Pons (tissue), 1 donor: ENCODE measurements at places on chromosomes 2 and 18.
A peak's percentile ranks its signal among the peaks of the same experiment; 100 is the strongest.

- no peak for DNase-seq
Measured at GRCh38 chr2:176146101-176146500, 5.2 kb upstream of the HOXD4 start.

- DNase-seq = peak; percentile 64
Measured at GRCh38 chr2:64975232-64975821, 13.9 kb upstream of the SLC1A4 start.

DNA sequence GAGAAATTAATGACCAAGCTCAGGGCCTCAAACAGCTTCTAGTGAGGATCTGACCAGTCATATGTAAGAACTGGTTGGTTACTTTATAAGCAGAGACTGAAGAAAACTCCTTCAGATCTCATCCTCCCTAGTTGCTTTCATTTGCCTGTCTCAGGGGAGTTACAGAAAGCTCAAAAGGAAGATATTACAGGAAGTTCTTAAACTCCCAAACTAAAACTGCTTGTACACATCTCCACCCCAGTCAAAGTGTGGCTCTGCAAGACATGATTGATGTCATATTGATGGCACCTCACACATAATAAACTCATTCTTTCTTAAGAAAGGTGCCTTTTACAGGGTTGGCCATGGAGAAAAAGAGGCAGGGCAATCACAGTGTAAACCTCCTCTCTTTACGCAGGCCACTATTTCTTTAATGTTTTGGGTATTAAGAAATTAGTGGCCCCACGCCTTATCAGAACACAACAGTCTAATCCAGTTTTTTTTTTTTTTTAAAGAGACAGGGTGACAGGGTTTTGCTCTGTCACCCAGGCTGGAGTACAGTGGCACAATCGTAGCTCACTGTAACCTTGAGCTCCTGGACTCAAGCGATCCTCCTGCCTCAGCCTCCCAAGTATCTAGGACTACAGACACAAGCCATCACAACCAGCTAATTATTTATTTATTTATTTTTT lies 62.6 kb upstream of the STK17B start:
- DNase-seq = no peak

GRCh38 chr2:176399074-176399598 lies 129.9 kb downstream of the MTX2 start:
- DNase-seq = no peak

DNA sequence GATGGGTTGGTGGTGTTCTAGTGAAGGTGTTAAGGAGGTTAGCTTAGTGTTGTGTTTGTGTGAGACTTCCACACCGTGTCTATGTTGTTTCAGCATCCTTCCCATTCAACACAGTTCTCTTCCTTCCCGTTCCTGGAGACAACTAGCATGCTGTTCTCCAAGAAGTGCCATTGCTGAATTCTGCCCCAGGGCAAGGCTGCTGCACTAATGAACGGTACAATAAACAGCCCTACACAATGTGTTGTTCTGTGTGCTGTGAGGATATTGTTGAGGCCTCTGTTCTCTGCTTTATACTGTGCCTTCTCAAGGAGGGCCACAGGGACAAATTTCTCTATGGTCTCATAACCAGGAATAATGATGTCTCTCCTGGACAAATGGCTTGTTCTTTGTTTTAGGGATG lies 39.8 kb upstream of the ZEB2 start:
- no peak for DNase-seq

GRCh38 chr2:188089901-188090300 lies 201.8 kb upstream of the GULP1 start:
- no peak for DNase-seq

DNA sequence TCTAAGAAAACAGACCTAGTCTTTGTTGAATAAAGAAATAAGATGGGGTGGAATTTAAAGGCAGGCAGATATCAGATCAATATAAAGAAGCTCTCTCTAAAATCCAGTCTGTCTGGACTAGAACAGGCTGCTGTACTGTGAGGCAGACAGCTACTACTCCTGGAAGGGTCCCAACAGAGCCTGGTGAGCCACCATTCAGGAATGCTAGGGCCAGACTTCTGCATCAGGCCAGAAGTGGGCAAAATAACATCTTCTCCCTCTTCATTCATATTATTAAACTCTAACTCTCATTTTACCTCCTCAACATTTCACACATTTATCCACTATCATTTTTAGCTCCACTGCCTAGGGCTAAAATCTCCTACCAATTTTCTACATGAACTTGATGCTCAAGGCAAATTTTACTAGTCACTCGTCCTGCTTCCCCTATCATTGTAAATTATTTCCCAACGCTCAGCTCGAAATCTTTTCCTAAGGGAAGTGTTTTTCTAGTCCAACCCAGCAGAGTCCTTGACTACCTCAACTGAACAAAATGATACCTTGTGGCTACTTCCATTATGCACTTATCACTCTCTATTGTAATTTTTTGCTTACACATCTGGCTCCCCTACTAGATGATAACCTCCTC lies 45.2 kb upstream of the GLS start:
- no peak for DNase-seq

DNA sequence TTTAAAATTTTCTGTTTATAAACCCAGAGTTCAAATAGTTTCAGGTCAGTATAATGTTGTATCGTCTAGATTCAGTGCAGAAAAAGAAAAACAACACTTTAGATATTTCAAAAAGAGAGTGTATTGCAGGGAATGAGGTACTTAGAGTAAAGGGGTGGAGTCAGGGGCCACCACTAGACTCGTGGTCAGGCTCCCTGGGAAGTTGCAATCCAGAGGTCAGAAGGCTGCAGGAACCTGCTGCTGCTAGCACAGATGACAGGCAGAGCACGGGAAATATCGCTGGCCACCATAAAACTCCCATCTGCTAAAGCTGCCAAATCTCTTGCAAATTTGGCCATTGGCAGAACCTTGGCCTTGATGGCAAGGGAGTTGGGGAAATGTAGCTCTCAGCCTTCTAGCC lies 64.6 kb downstream of the THNSL2 start:
- no peak for DNase-seq

DNA sequence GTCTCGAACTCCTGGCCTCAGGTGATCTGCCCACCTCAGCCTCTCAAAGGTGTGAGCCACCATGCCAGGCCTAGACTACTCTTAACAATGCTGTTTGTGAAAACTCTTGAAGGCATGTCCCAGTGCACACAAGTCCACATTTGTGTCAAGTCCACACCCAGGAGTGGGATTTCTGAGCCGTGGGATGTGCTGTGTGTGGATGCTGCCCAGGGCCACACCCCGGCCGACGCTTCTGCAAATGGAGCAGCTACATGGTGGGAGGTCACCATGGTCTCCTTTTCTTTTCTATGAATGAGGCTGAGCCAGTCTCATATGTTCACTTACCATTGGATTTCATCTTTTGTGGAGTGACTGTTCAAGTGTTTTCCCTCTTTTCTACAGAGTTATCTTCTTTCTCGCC lies 15.8 kb downstream of the SNED1 start:
- no peak for DNase-seq

GRCh38 chr2:17752246-17752645 lies 1.4 kb downstream of the SMC6 start:
- no peak for DNase-seq

- DNase-seq = no peak
Measured at GRCh38 chr2:18829251-18829902, 240.0 kb upstream of the NT5C1B start.

DNA sequence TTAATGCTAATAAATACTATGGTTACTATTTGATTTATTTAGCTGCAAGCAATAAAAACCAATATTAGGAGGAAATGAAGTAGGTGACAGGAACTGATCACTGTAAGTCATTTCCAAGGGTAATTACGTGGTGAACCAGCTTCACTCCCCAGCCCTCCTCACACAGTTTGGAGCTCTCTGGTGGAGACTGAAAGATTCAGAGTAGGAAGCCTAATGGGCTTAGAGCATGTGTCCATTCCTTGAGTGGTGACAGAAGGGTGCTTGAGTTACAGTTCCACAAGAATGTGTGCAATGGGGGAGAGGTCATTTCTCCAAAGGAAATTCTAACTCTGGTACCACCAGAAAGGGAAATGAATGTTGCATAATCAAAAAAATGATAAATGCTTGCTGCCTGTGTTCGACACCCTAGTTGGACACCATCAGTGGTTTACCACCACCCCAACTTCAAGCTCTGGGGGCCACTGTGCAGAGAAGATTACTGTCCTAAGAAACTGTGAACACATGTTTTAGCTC lies 285.1 kb upstream of the MMADHC start:
- DNase-seq = no peak

DNA sequence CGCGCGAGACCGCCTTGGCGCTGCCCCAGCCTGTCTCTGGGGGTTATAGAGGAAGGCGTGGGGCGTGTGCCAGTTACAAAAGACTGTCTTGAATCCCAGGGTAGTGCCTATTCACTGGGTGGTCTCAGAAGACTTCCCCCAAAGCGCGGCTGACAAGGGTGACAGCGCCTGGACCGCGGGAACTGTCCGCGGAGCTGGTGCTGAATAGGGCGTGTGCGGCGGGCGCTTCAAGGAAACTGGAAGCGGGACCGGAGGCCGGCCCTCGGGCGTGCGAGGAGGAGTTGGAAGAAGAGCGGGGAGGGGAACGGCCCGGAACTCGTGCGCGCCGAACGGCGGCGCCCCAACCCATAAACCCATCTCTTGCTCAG lies 2.3 kb downstream of the EGR4 start:
- no peak for DNase-seq

DNA sequence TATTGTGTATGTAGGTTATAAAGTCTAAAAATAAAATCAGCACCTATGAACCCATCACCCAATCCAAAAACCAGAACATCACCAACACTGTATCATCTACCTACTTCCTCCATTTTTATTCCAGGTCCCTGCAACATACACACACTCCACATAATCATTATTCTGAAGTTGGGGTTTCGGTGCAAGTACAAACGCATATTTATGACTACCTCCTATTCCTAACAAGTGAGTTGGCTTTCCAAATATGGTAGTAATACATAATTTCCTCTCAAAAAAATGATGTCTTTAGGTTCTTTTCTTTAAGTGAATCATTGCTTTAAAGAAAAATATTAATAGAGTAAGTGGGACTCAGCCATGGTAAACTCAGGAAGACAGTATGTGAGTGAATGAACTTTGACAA lies 3.3 kb downstream of the ACVR1 start:
- DNase-seq = no peak

DNA sequence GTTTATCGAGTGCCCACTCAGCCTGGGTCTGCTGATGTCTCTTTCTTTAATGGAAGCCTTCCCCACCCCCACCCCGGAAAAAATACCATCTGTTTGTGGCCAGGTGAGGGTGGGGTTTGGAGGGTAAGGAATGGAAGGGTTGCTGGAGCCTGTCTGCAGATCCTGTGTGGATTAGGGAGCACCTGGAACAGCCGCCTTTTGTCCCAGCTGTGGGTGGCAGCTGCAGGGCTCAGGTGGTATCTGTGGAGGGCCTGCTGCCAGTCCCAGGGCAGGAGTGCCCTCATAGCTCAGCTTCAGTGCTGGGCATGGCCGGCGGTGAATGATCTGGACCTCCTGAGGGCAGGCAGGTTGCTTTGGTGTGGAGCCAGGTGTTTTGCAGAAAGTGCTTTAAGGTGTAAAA lies 45.3 kb downstream of the IMPA2 start:
- no peak for DNase-seq

DNA sequence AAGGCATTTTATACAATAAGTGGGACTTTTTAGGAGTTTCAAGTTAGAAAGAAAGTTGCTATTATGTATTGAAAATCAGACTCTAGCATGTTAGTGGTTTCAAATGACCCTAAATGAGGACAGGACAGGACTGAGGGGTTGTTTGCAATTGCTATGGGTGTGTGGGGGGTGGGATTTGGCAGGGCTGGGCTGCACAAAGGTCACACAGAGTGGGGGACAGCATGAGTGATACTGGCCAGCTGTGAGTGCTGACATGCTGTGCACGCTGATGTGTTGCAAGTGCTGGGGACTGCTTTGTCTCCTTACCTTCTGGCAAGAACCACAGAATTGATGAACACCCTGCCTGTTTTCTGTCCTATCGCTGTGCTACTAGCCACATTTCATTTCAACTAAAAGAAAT lies 29.8 kb downstream of the RNMT start:
- no peak for DNase-seq

DNA sequence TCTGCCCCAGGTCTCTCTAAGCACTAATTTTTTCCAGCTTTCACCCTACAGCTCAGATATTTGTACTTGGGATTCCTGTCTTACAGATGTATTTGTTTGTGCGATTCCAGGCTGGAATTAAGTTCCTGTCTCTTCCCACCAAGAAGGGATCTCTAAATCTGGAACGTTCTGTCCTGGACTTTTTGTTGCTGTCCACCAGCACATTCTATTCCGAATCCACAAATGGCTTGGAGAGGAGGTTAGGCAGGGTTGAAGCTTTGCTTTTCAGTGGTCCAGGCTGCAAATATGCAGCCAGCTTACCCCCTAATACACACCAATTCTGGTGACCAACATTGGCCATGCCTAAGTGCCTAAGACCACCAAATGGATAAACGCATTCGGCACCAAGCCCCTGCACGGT lies 315.0 kb downstream of the TNS1 start:
- DNase-seq = no peak

DNA sequence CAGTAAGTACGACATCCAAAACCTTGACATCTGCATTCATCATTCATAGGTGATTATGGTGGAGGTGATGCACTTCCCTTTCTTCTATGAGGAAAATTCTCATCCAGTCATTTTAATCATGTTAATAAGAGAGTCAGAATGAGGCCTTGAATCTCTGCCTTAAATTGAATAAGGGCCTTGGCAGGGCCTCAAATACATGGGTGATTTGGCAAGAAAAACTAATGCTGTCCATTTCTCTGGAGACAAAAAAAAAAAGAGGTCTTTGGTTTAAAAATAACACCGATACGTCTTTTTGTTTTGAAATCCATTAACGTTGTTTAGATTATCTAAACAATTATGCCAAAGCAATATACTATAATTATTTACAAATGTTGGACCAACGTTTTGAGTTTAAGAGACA lies 8.1 kb downstream of the COLEC12 start:
- DNase-seq = no peak

DNA sequence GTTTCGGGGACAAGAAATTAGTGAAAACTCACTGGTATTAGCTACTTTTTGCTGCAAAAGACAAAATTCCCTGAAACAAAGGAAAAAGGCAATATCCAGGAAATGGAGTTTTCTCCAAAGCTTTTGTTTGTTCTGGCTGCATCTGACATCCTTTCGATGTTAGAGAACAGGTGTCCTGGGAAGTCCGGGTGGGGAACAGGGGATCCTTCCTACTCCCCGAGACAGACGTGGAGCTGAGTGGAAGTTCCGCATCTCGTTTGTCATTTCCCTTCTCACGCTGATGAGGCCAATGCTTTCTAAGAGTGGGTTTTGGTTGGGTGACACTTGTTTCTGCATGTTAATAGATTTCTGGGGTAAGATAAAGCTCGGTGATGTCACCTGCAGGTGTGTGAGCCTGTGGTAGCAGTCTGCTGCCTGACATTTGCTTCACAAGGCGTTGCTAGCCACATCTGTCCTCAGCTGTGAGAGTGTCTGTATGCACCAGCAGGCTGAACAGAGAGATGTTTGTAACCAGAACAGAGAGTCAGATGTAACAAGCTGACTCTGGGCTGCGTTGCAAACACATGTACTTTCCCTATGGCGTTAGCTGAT lies 125.9 kb downstream of the ACOXL start:
- DNase-seq = peak; percentile 96

GRCh38 chr2:172562298-172562697 lies 6.4 kb downstream of the PDK1 start:
- DNase-seq = no peak
